ENCODE measurements at places on chromosomes 11 and 22. TPM values are rescaled to one million over a fixed set of nuclear protein-coding genes. Genes with fewer than 3 reads are reported as not detected.
A peak's percentile ranks its signal among the peaks of the same experiment; 100 is the strongest.

Gene OR52M1
- not detected for total RNA-seq

Gene GAS2
- 1.5 TPM for total RNA-seq

Gene TMEM223
- 7.8 TPM for total RNA-seq

Gene ALG9
- 24.9 TPM for total RNA-seq

DNA sequence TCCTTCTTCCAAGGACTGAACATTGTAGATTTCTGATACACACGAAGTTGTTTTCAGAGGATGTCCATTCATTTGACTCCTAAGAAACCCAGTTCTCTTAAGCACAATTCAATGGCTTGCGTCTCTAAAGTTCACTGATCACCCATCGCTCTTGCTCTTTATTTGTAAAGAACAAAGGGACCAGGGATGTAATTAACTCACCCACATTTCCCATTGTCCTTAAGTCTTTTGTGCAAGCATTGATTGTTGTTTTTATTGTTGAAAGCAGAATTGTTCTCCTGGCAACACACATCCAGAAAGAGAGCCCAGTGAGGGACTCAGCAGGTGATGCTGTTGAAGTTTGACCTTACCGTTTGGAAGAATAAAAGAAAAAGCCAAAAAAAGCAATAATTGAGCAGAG lies 59.2 kb downstream of the SPON1 start:
- no peak for DNase-seq
- peaks cover 13% of the 10 kb centered on the region for H3K27me3 ChIP-seq
- H3K4me3 ChIP-seq: no peak overlapping the region
- no peaks in the 10 kb centered on the region for H3K36me3 ChIP-seq
- H3K27ac ChIP-seq: no peak overlapping the region

DNA sequence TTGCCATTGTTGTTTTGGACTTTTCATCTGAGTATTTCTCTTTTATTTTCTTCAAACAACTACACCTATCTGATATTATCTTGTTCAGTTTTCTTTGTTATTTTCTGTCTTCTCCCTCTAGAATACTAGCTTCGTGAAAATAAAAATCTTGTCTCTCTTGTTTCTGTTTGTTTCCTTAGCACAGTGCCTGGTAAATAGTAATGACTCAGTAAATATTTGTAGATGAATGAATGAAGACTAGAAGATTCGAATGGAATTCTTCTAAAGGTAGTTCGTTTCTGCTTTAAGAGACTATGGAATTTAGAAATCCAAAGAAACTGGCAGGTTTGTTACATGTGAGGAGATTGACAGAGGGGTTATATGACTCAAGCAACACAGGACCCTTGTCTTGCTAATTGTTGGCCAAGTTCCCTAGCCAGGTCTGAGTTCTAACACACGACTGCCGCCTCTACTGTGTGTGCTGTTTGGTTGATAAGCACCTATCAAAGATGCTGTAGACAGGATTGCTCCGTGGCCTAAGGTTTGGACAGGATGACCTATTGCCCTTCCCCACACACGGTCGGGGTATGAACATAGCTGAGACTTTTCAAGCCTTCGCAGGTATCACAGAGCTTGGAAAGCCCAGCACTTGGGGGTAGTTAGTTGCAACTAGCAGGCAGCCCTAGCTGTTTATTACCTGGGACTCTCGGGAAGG lies 831 bp upstream of the TMEM135 start:
- H3K36me3 ChIP-seq: no peaks in the 10 kb centered on the region
- H3K4me3 ChIP-seq: peak overlapping the region; percentile 84
- peaks cover 10% of the 10 kb centered on the region for H3K4me1 ChIP-seq
- H3K27me3 ChIP-seq: no peaks in the 10 kb centered on the region
- DNase-seq: no peak
- peak overlapping the region; percentile 6 for H3K27ac ChIP-seq

DNA sequence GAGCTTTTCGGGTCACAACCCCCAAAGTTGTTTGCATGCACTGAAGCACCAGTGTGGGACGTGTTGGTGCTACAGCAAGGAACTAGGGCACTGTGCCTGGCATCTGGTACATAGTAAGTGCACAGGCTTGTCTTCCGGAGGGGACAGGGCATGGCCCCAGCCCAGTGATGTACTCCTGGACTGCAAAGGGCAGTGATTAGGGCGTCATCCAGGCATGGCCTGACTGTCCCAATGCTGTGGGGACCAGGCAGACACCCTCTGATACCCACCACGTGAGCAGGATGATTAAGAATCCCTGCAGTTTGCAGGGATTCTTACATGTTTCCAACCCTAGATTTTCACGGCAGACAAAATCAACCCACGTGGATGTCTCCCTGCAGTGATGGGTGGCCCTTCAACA lies 50.0 kb upstream of the RFPL3 start:
- no peaks in the 10 kb centered on the region for H3K27me3 ChIP-seq
- DNase-seq: no peak
- no peaks in the 10 kb centered on the region for H3K36me3 ChIP-seq
- no peak overlapping the region for H3K4me3 ChIP-seq
- H3K27ac ChIP-seq: no peak overlapping the region

GRCh38 chr22:28231441-28231840 lies 312.4 kb upstream of the PITPNB start:
- no peaks in the 10 kb centered on the region for H3K36me3 ChIP-seq
- H3K27ac ChIP-seq: no peak overlapping the region
- H3K27me3 ChIP-seq: no peaks in the 10 kb centered on the region
- DNase-seq: peak; percentile 80
- H3K4me3 ChIP-seq: no peak overlapping the region
- peaks cover 15% of the 10 kb centered on the region for H3K4me1 ChIP-seq

DNA sequence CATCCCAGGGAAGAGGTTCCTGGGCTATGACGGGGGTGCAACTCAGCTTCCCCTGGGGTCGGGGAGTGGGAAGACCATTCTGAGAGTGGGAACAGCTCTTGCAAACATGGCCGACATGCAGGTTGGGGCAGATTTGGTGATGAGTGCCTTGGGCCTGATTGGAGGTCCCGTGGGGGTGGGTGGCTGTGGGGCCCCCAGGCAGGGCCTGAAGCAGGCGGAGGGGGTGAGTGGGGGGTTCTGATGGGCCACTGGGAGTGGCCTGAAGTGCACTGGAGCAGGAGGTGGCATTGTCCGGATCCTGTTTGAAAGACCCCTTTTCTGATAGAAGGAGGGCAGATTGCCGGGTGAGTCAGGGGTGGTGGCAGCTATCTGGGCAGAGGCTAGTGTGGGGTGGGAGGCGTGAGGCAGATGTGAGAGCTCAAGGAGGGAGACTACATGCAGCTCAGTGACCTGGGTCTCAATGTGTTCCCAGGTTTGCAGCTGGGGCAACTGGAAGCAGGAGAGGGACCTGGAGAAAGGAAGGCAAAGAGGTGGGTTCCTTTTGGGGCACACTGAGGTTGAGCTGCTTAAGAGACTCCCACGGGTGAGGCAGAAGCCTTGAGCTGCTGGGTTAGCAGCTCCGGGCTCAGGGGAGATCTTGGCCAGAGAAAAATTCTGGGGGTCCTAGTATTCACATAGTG lies 15.1 kb downstream of the MYEOV start:
- H3K27me3 ChIP-seq: no peaks in the 10 kb centered on the region
- peaks cover 8% of the 10 kb centered on the region for H3K4me1 ChIP-seq
- H3K27ac ChIP-seq: no peak overlapping the region
- no peaks in the 10 kb centered on the region for H3K36me3 ChIP-seq
- DNase-seq: no peak

GRCh38 chr11:70500076-70500847 lies 101.9 kb downstream of the CTTN start:
- no peaks in the 10 kb centered on the region for H3K27me3 ChIP-seq
- H3K4me1 ChIP-seq: no peaks in the 10 kb centered on the region
- H3K36me3 ChIP-seq: no peaks in the 10 kb centered on the region
- no peak for DNase-seq
- no peak overlapping the region for H3K27ac ChIP-seq

- no peak overlapping the region for H3K27ac ChIP-seq
- peak; percentile 52 for DNase-seq
- H3K4me3 ChIP-seq: no peak overlapping the region
- no peaks in the 10 kb centered on the region for H3K27me3 ChIP-seq
- H3K4me1 ChIP-seq: no peaks in the 10 kb centered on the region
- H3K36me3 ChIP-seq: no peaks in the 10 kb centered on the region
Measured at GRCh38 chr22:27835446-27835845, 33.9 kb upstream of the MN1 start.

DNA sequence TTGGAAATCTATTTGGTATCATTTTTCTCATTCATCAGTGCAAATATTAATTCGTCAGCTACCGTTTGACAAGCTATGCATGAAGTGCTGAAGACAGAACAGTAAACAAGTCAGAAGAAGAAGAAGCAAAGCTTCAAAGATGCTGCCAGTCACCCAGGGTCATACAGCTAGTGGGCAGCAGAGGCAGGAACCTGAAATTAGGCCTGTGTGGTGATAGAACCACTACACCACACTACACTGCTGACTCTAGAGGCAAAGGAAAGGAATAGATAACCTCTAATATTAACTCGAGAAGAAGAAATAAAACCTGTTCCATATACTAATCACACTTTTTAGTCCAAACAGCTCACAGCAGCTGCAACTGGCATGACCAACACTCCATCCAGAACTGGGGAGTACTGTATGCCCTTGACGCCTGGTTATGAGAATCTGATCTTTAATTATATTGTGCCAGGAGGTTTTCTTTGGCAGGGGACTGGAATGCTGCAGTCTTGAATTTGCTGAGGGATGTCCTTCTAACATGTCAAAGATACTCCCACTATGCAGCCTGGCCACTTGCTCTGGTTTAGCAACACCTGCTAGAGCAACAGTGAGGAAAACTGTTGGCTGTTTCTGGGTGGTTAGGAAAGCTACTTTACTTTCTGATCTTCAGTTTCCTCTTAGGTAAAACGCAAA lies 73.0 kb downstream of the PAK1 start:
- no peak for DNase-seq
- no peaks in the 10 kb centered on the region for H3K27me3 ChIP-seq
- no peaks in the 10 kb centered on the region for H3K4me1 ChIP-seq
- H3K36me3 ChIP-seq: peaks cover 2% of the 10 kb centered on the region

- no peak overlapping the region for H3K4me3 ChIP-seq
- DNase-seq: no peak
- H3K36me3 ChIP-seq: no peaks in the 10 kb centered on the region
- H3K4me1 ChIP-seq: no peaks in the 10 kb centered on the region
- no peak overlapping the region for H3K27ac ChIP-seq
Measured at GRCh38 chr11:73995247-73995646, 12.6 kb upstream of the UCP2 start.

All from astrocyte (in vitro differentiated cells and primary cell).